Activated T-helper 1 cell treated with anti-CD3 and anti-CD28 coated beads, Interleukin-12 subunit alpha, Interleukin-12 subunit beta, Interleukin-2, Interleukin-4 antibody, amounts not matched to agents 30 ng/mL and 10 ng/mL and 1 ng/mL, durations not matched to agents 14 hours and 24 hours and 36 hours (primary cell): ENCODE measurements at places on chromosomes 3 and 15. TPM values are rescaled to one million over a fixed set of nuclear protein-coding genes. Genes with fewer than 3 reads are reported as not detected.

DNA sequence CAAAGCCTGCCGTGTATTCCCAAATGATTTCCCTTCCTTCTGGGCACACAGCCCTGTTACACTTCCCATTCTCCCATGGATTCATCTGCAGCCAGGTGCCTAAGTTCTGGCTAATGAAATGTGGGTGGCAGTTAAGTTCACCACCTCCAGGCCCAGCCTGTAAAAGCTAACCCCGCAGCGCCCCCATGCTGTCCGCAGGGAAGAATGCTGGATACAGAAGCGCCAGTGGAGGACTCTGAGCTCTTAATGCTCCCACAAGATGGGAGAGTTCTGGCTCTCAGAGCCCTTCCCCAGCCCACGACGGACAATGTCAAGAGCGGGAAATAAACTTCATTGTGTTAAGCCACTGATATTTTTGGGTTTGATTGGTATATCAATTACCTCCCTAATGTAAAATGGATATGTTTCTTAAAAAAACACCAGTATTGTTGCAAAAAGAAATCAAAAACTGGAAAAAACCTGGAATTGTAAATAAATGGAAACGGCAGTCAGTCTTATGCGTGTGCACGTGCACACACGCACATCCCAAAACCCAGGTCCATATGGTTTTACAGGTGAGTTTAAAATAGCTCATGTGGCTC lies 37.7 kb upstream of the FGD5 start:
- H3K27me3 ChIP-seq = peaks cover 21% of the 10 kb centered on the region
- no peak overlapping the region for H3K4me3 ChIP-seq
- H3K27ac ChIP-seq = no peak overlapping the region
- H3K4me1 ChIP-seq = no peaks in the 10 kb centered on the region

- DNase-seq = no peak
- H3K4me1 ChIP-seq = peaks cover 37% of the 10 kb centered on the region
- no peaks in the 10 kb centered on the region for H3K36me3 ChIP-seq
- no peak overlapping the region for H3K4me3 ChIP-seq
Observed at GRCh38 chr3:111277226-111277625, 205.6 kb downstream of the NECTIN3 start.

GRCh38 chr15:74889883-74890664 lies at the start of gene MPI:
MPI (plus strand) TSS chr15:74890042; CDS start chr15:74890074, 32 bp downstream.
- H3K27me3 ChIP-seq = no peaks in the 10 kb centered on the region
- peak; percentile 82 for DNase-seq
- peaks cover 27% of the 10 kb centered on the region for H3K36me3 ChIP-seq
- H3K4me1 ChIP-seq = peaks cover 47% of the 10 kb centered on the region
- H3K4me3 ChIP-seq = peak within 1 kb of the TSS; percentile 91

DNA sequence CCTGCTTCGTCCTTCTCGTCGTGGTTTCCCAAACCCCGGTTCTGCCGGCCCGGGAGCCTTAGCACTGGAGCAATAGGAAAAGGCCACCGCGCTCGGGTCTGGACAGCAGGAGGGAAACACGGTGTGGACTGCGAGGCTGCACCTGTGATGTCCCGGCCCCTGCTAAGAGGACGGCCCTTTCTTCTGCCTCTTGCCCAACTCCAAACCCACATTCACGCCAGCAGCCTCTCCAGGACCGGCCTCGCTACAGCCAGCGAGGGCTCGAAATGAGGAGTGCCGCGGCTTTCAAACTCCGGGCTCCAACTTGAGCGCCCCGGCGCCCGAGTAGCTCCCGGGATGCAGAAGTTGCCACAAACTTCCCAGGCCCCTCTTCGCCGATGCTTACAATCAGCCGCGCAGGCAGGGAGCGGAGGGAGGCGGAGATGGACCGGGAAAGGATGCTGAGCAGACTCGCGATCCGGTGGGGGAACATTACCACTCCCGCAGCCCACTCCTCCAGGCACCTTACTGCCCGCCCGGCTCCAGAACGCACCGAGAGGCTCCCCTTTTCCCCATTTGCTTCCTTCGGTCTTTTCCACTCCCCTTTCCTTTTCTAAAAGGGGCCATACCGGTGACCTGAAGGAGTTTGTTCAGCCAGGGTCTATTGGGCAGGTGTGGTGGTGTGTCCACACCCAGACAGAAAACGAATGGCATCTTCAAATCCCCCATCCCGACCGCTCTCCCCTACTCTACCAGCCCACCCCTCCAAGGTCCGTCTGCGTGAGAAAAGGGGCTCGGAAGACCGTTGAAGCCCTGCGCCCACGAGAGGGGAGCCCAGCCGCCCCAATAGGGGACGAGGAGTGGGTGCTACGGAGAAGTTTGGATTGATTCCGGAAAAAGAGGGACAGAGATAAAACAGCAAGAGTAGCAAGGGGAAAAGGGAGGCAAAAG lies 18.8 kb upstream of the SATB1 start:
- peak overlapping the region; percentile 99 for H3K4me3 ChIP-seq
- H3K27me3 ChIP-seq = peaks cover 1% of the 10 kb centered on the region
- peaks cover 54% of the 10 kb centered on the region for H3K4me1 ChIP-seq
- H3K27ac ChIP-seq = peak overlapping the region; percentile 97

- no peaks in the 10 kb centered on the region for H3K4me1 ChIP-seq
- peaks cover 6% of the 10 kb centered on the region for H3K36me3 ChIP-seq
- DNase-seq = no peak
- no peak overlapping the region for H3K4me3 ChIP-seq
Observed at GRCh38 chr3:108183971-108184370, 38.3 kb downstream of the IFT57 start.

DNA sequence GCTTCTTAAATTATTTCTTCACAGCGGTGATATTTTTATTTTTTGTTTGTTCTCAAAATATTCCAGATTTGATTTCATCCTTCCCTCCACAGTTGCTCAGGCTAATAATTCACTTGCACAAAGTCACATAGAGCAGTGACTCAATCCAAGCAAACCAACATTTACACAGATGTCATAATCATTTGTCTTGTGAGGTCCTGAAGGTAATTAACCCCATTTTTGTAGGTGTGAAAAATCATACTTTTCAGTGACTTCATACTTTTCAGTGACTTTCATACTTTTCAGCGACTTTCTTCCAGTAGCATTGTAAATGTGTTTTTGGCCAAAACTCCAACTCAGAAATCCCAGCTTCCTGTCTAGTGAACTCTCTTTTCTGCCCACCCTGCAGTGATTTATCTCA lies 32.1 kb downstream of the CD200 start:
- H3K27me3 ChIP-seq = no peaks in the 10 kb centered on the region
- peaks cover 49% of the 10 kb centered on the region for H3K4me1 ChIP-seq
- H3K27ac ChIP-seq = peak overlapping the region; percentile 61
- H3K36me3 ChIP-seq = peaks cover 47% of the 10 kb centered on the region

GRCh38 chr3:102304550-102304949 lies 130.3 kb upstream of the ZPLD1 start:
- H3K27ac ChIP-seq = no peak overlapping the region
- peaks cover 13% of the 10 kb centered on the region for H3K27me3 ChIP-seq
- H3K4me1 ChIP-seq = peaks cover under 1% of the 10 kb centered on the region
- H3K4me3 ChIP-seq = no peak overlapping the region

- no peak overlapping the region for H3K4me3 ChIP-seq
- no peak for DNase-seq
- H3K27me3 ChIP-seq = no peaks in the 10 kb centered on the region
- H3K36me3 ChIP-seq = no peaks in the 10 kb centered on the region
- H3K27ac ChIP-seq = no peak overlapping the region
Observed at GRCh38 chr15:27686369-27686768, 412.7 kb downstream of the OCA2 start.

DNA sequence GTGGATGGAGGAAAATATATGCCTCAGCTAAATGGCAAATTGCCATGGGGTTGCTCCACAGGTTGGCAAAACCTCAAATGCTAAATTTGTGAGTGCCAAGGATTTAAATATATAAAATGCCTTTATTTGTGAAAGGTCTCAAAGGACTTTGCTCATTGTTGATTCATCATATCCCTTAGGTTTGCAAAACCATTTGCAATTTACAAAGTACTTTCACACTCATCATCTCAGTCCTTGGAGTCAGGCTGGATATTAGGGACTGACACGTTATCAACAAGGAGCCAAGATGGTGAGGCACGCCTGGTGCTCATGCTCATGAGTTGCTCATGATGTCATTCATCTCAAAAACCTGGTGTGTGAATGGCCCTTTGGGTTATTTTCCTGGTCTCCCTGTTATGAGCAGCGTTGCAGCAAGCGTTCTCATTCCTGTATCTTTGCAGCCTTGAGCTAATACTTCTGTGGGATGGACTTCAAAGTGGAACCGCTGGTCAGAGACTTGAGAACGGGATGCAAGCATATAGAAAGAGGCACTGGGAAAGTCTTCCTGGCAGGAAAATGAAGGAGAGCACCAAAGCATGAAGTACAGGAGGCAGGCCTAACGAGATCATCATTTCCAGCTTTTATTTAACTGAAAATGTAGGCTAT lies 66.0 kb downstream of the MYO1E start:
- peaks cover 21% of the 10 kb centered on the region for H3K4me1 ChIP-seq
- H3K36me3 ChIP-seq = no peaks in the 10 kb centered on the region
- no peak overlapping the region for H3K4me3 ChIP-seq
- no peak for DNase-seq
- H3K27me3 ChIP-seq = no peaks in the 10 kb centered on the region

GRCh38 chr3:167300207-167300606 lies 79.9 kb downstream of the ZBBX start:
- H3K27me3 ChIP-seq = no peaks in the 10 kb centered on the region
- H3K36me3 ChIP-seq = no peaks in the 10 kb centered on the region
- DNase-seq = no peak
- no peaks in the 10 kb centered on the region for H3K4me1 ChIP-seq
- no peak overlapping the region for H3K27ac ChIP-seq

GRCh38 chr3:190056742-190057141 lies 64.0 kb downstream of the P3H2 start:
- no peaks in the 10 kb centered on the region for H3K4me1 ChIP-seq
- no peaks in the 10 kb centered on the region for H3K36me3 ChIP-seq
- DNase-seq = no peak
- H3K27ac ChIP-seq = no peak overlapping the region

- DNase-seq = no peak
- H3K4me1 ChIP-seq = peaks cover 56% of the 10 kb centered on the region
- no peak overlapping the region for H3K27ac ChIP-seq
- peaks cover 37% of the 10 kb centered on the region for H3K36me3 ChIP-seq
Observed at GRCh38 chr3:14174483-14174882, 3.9 kb downstream of the XPC start.

DNA sequence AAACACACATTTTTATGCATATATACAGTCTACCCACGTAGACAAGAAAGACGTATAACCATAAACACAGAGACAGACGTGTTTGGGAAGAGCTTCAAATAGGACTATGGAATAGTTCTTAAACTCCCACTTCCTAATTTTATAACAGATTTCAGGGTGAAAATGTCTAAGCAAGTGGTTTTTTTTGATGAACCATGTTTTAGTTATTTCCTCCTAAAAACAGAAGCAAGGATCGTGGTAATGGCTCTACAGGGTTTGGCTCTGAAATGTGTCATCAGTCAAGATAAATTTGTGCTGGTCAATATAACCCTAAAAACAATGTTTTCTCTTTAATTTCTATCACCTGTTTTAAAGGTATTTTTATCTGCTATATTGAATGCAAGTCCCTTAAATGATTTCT lies 58.2 kb downstream of the FMN1 start:
- peaks cover 8% of the 10 kb centered on the region for H3K27me3 ChIP-seq
- no peak for DNase-seq
- H3K27ac ChIP-seq = no peak overlapping the region
- no peaks in the 10 kb centered on the region for H3K36me3 ChIP-seq

GRCh38 chr3:140756240-140757016 lies 78.6 kb downstream of the TRIM42 start:
- peak overlapping the region; percentile 18 for H3K27ac ChIP-seq
- no peak overlapping the region for H3K4me3 ChIP-seq
- DNase-seq = no peak
- peaks cover 7% of the 10 kb centered on the region for H3K27me3 ChIP-seq
- H3K36me3 ChIP-seq = no peaks in the 10 kb centered on the region

GRCh38 chr3:191412759-191413158 lies 48.2 kb upstream of the PYDC2 start:
- no peak for DNase-seq
- H3K4me1 ChIP-seq = no peaks in the 10 kb centered on the region
- peaks cover 3% of the 10 kb centered on the region for H3K27me3 ChIP-seq
- H3K36me3 ChIP-seq = no peaks in the 10 kb centered on the region
- no peak overlapping the region for H3K4me3 ChIP-seq

DNA sequence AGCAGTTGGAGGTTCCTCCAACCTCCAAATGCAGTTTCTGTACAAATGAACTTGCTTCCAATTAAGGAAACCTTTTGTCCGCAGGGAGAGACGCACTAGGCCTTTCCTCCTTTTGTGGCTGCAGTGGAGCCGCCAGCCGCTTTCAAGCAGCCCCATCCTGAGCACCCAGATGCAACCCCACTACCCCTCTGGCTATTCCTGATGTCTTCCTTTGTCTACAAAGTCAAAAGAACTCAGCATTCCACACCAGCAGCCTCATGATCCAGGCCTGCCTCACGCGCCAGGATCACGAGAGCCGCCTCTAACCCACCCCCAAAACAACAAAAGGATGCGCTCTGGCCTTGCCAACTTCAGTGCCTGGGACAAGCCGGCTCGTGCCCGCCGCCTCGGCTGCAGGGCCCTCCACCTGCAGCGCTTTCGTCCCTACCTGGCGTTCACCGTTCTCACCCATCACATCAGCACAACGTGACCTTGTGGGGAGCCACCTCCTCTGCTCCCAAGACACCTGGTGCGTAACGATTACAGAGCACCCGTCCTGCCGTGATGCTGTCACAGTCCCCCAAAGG lies 48.2 kb upstream of the MUC4 start:
- H3K36me3 ChIP-seq = peaks cover 5% of the 10 kb centered on the region
- no peak for DNase-seq
- no peak overlapping the region for H3K27ac ChIP-seq
- peaks cover 2% of the 10 kb centered on the region for H3K27me3 ChIP-seq
- peaks cover 10% of the 10 kb centered on the region for H3K4me1 ChIP-seq

DNA sequence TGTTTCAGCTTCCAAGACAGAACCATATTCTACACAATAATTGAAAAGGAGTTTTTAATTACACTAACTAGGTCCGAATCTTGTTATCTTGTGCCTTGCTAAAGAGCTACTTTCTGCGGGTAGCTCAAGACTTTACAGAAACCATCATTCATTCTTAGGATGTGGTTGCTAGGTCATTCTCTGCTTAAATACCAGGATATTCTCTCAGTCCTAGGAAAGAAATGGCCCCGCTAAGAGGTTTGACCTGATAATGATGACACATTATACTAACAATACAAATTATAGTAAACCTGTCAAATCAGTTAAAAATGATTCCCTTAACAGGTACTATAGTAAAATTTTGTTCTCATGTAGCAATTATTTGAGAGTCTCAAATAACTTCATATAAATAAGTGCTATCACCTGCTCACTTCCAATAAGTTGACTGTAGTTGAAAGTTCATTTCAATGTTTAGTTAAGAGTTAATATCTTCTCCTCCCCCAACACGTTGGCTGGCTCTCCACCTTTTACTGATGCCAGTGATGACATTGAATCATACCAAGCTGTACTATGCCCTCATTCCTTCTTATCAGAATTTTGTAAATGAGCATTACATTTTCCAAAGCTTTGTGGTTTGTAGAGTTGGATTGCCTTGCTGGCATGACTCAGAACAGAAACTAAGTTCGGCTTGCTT lies 3.6 kb upstream of the C3orf85 start:
- no peaks in the 10 kb centered on the region for H3K4me1 ChIP-seq
- no peak overlapping the region for H3K27ac ChIP-seq
- no peak overlapping the region for H3K4me3 ChIP-seq
- H3K36me3 ChIP-seq = no peaks in the 10 kb centered on the region

- no peaks in the 10 kb centered on the region for H3K4me1 ChIP-seq
- no peaks in the 10 kb centered on the region for H3K27me3 ChIP-seq
- H3K4me3 ChIP-seq = no peak overlapping the region
- DNase-seq = no peak
- H3K27ac ChIP-seq = no peak overlapping the region
Observed at GRCh38 chr3:193520738-193521137, 34.0 kb downstream of the ATP13A4 start.

ACKR2 gene
- total RNA-seq = 0.66 and 0.88 TPM in 2 replicates

RYR3 gene
- total RNA-seq = 0.02 TPM in 1 of 2 replicates, not detected in the other

PATL2 gene
- 11.1 and 11.5 TPM in 2 replicates for total RNA-seq

CHST13 gene
- total RNA-seq = not detected in 2 replicates

MESP2 gene
- total RNA-seq = 0.10 TPM in 1 of 2 replicates, not detected in the other

ZBTB47 gene
- total RNA-seq = 1.4 and 1.8 TPM in 2 replicates
